Stimulated activated naive CD8-positive, alpha-beta T cell treated with anti-CD3 and anti-CD28 coated beads, Interleukin-15, Interleukin-2, amounts not matched to agents 100 U/mL and 50 U/mL, for 24 hours (primary cell): ENCODE measurements at places on chromosomes 1 and 21.

DNA sequence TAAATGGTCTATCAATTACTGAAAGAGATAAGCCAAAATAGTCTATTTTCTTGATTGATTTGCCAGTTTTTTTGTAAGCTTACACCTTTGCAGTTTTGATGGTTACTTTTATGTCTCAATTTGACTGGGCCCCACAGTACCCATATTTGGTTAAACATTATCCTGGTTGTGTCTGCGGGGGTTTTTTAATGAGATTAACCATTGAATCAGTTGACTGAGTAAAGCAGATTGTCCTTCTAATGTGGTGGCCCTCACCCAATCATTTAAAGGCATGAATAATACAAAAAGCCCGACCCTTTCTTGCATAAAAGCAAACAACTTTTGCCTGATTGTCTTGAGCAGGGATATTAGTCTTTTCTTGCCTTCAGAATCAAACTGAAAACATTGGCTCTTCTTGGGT, 650.0 kb upstream of the RGS18 start:
- no peak for DNase-seq

GRCh38 chr1:27710574-27710973, 15.2 kb upstream of the FAM76A start:
- no peak for DNase-seq

DNA sequence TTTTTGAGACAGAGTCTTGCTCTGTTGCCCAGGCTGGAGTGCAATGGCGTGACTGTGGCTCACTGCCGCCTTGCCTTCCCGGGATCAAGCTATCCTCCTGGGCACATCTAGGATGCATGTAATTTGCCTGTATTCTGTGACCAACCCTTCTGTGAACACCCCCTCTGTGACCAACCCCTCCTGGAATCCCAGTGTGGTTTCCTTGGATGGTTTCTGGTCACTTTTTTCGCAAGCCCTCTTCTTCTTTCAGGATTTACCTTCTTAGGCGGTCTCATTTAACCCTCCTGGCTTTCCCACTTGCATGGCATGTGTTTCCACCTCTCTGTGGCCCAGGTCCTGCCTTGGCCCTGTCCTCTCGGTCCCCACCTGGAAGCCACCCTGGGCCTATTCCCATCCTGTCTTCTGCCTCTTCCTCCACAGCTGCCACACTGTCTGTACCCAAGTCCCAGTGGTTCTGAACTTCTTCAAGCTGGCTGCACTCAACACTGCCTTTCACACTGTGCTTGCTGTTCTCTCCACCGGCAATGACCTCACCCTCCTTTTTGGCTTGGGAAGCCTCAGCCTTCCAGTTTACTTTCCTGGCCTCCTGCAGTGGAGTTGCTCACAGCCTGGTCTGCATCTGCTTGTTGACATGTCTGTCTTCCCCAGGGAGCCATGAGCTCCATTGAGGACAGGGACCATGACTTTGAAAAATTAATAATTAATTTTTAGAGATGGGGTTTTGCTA, 57.0 kb downstream of the DISC1 start:
- DNase-seq = no peak

DNA sequence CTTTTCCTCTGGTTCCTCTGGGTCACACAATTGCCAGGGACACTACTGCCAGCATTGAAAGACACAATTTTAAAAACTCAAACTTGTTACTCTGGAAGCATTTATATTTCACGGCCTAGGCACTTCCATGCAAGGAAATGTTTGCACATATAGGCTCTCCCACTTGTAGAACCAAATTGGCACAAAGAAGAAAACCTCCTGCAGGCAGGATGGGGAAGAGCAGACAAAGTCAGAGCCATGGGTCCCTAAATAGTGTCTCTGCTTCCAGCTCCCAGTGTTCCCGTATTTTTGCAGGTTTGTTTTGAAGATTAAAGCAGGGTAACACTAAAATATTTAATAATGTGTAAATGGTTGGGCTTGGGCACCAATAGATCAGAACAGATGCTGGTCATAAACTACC, 19.0 kb upstream of the ADGRL2 start:
- no peak for DNase-seq

DNA sequence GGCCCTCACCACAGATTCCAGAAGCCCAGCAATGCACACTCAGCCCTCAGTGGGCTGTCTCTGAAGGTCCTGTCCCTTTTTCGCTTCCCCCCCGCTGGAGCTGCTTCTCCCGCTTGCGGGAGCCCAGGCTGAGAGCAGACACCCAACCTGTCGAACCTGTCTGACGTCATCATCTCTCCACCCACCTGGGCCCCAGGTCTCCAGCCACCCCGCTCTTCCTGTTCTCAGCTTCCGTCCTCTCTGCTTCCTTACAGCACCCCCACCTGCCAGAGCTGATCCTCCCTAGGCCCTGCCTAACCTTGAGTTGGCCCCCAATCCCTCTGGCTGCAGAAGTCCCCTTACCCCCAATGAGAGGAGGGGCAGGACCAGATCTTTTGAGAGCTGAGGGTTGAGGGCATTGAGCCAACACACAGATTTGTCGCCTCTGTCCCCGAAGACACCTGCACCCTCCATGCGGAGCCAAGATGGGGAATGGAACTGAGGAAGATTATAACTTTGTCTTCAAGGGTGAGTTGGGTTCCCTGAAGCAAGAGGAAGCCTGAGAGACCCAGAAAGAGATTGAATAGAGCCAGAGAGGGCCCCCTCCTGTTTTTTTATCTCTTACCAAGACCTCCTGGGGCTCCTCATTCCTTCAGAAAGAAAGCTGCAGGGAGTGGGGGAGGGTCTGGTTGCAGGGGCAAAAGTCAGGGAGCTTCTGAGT, at the start of gene RAB25:
TSS of gene RAB25 (plus strand) at position 224 of the 700 bp plus-strand sequence. CDS start at position 465, 241 bp downstream.
- DNase-seq = no peak

DNA sequence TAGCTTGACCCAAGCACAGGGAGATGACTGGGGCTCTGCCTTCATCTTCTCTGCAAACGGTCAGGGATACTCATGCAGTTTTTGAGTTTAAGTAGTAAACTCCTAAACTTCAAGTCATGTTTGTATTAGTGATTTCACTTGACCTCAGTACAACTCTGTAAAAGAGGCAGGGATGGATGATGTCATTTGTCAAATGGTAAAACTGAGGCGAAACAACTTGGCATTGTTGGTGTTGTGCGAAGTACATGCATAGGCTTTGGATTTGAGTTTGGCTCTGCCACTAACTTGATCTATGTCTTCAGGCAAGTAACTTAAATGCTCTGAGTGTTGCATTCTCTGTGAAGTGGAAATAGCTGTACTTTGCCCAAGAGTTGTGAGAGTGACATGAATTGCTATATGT, 42.7 kb downstream of the WNT4 start:
- no peak for DNase-seq

DNA sequence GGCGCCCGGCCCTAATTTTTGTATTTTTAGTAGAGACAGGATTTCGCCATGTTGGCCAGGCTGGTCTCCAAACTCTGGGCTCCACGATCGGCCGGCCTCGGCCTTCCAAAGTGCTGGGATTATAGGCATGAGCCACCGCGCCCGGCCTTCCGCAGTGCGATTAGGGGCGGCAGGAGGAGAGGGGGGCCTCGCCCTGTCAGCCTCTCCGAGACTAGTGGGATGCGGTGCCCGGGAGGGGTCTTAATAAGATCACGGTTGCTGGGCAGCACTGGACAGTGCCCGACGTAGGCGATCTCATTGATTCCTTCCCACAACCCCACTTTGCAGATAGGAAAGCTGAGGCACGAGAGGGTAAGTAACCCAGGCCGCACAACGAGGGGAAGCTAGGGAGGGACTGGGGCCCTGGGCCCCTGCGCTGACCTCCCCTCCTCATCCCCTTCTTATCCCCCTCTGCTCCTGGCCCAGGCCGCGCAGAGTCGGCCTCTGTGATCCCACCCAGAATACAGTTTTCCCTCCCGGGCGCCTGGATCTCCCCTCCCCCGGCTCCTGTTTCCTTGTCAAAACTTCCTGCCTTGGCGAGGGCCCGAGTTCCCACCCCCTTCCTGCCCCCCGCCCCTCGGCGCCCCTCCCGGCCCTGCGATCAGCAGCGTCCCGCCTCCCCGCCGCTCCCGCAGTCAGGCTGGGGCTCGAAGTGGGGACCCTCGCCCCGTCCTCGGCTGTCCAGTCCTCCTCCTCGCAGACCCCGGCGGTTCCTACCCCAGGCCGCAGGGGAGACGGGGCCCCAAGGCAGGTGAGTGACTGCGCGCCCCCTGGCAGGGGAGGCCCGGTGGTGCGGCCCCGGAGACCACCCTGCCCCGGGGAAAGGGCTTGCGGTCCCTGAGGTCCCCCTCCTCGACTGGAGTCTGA, at the start of gene PEAR1:
TSS of gene PEAR1 (plus strand) at position 671 of the 906 bp plus-strand sequence. CDS start 10,209 bp downstream, outside the sequence.
- DNase-seq = no peak

- DNase-seq = no peak
These were observed 14.7 kb upstream of the PTGFR start for GRCh38 chr1:78475888-78476610.

DNA sequence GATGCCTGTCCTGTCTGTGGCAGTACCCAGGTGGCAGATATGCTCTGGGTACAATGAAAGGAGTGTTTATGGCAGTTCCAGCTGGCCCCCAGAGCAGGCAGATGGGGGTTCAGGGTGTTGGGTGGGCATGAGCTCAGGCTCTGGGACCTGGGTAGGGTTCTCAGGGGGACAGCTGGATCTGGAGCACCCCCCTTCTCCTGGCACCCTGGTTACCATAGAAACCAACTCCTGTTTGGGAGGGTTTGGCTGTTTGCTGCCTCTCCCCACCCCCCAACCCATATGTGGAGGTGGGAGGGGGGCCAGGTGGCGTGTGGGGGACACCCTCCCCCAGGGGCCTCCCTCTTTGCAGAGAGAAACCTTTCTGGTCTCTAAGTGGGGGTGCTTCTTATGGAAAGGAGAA, 7.1 kb downstream of the FOXO6 start:
- no peak for DNase-seq

DNA sequence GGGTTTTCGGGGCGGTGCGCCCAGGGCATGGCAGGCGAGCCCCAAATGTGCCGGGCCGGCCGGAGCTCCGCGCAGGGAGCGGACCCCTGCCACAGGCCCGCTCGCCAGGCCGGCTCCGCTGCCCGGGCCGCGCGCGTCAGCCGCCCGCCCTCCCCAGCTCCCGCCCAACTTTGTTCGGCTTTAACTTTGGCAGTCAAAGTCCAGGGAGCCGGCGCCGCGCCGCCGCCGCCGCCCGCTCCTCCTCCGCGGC, 488 bp downstream of the SLC35D1 start:
- no peak for DNase-seq

DNA sequence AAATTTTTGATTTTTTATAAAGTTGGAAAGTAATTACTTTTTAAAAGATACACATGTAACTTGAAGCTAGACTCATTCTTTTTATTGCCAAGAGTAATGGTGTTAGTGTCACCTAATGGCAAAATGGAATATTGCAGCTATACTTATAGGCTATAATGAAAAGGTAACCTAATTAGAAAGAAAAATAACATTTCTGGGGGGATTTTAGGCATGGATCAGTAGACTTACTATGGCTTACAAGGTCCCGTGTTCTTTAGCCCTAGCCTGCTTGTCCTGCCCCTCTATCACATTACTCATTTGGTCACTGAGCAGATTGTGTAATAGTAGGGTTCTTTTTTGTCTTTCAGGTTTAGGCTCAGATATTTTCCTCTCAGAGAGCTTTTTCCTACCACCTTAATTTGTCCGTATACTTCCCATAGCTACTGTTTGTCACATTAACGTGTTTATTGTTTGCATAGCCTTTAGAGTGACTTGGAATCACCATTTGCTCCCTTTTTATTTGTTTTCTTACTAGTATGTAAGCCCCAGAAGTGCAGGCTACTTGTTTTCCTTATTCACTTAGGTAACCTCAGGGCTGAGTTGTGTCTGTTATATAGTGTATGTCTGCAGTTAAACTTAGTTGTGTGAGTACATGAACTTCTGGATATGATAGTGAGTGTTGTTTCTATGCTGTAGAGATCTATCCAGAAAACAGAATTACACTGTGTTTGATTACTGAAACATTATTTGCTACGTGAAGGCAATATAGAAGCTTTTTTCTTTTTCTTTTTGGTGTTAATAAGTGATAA, 58.7 kb downstream of the RABGAP1L start:
- DNase-seq = no peak

DNA sequence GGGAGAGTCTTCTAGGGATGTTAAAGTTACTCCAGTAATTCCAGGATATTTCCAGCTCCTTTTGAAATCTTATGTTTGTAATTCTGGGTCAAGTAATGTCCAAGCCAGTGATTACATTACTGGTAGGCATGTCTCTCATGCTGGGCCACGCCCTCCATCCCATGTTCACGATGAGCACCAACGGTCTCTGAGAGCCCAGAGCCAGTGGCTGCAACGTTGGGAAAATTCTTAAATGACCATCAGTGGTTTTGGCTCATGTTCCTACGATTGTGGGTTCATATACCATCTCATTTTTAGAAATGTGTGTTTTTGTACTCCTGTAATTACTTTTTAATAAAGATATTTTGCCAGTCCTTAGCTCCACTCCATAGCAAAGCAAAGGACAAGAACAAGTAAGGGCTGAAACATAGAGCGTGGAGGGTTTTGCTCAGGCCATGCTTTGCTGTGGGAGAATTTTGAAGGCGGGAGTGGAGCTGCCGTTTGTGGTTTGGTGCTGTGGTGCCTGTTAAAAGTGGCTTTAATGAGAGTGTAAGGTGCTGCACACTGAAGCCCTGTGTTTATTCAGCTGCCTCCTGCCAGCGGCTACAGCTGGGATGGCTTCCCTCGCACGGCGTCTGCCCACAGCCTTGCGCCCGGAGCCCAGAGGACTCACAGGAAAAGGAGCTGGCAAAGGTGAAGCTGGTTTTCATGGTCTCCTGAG, 28.9 kb downstream of the VANGL1 start:
- no peak for DNase-seq

DNA sequence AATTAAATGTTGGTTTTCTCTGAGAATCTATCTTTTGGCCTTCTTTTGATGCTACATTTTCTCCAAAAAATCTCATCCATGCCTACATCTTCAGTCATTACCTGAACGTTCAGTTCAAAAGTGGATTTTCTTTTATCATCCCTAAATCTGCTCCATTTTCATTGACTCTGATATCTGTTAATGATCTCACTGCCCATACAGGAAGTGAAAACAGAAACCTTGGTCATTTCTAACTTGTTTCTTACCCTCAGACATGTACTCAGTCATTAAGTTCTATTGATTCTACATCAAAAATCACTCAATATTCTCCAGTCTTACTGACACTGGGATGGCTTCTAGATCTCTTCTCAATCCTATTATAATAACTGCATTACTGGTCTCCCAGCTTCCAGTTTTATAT, 22.7 kb downstream of the PRKACB start:
- DNase-seq = no peak

GRCh38 chr1:109864930-109865612, 45.6 kb upstream of the CSF1 start:
- DNase-seq = no peak

DNA sequence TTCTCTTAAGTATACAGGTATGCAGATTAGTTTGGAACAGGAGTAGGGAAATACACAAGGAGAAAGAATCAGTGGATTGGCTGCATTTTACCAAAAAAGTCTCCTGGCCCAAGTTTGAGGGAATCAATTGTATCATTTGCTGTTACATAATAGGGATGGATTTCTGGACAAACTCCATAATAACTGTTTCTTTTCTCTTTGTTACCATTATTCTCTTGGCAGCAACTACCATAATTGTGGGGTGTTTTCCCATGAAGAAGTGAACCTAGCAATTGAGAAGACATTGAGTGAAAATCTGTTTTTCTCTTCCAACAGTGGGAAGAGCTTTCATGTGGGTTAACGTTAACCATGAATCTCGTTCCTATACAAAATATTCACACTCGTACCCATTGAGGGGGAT, 46.4 kb upstream of the DPT start:
- no peak for DNase-seq
